ENCODE measurements at places on chromosomes 2 and 18.

- no peak for DNase-seq
Observed at GRCh38 chr2:239599299-239599698, 198.5 kb upstream of the HDAC4 start.

DNA sequence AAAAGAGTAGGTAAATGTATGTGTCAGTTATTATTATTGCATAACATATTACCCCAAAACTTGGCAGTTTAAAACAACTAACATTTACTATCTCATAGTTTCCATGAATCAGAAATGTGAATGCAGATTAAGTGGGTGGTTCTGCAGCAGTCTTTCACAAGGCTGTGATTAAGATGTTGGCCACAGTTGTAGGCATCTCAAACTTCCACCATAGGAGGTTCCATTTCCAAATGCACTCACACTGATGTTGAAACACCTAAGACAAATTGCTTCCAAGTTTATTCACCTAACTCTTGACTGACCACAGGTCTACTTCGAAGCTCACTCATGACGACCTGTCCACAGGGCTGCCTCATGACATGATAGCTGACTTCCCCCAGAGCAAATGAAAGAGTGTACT is 360.8 kb downstream of the GRB14 start:
- no peak for DNase-seq

GRCh38 chr2:156399950-156400705 is 36.1 kb upstream of the GPD2 start:
- peak; percentile 56 for DNase-seq

GRCh38 chr2:121220995-121221394 is 64.0 kb downstream of the TFCP2L1 start:
- DNase-seq = no peak

GRCh38 chr18:29157057-29157780 is 980.3 kb upstream of the CDH2 start:
- DNase-seq = no peak

GRCh38 chr2:48514348-48515003 is 15.5 kb upstream of the STON1 start:
- DNase-seq = no peak

- no peak for DNase-seq
Observed at GRCh38 chr2:241443486-241444223, 64.7 kb downstream of the STK25 start.

- DNase-seq = peak; percentile 2
Observed at GRCh38 chr2:217510771-217511291, 492.0 kb downstream of the TNS1 start.

- no peak for DNase-seq
Observed at GRCh38 chr2:49111006-49111405, 43.3 kb downstream of the FSHR start.

GRCh38 chr2:224072541-224073188 is 33.6 kb upstream of the SERPINE2 start:
- no peak for DNase-seq

DNA sequence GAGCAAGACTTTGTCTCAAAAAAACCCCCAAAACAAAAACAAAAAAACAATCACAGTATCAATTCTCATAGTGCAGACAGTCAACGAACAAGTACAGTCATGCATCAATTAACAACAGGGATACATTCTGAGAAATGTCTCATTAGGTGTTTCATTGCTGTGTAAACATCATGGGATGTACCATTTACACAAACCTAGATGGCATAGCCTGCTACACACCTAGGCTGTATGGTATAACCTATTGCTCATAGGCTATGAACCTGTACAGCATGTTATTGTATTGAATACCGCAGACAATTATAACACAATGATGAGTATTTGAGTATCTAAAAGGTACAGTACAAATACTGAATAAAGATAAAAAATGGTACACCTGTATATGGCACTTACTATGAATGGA is 67.8 kb upstream of the LMAN1 start:
- no peak for DNase-seq

GRCh38 chr2:230400041-230400440 is 16.0 kb upstream of the SP100 start:
- no peak for DNase-seq

- DNase-seq = no peak
Observed at GRCh38 chr18:23228102-23229061, 93.1 kb downstream of the CABLES1 start.

GRCh38 chr2:121037480-121037879 is 247.5 kb downstream of the TFCP2L1 start:
- DNase-seq = no peak

All from GOT3 (cell line).